Stimulated activated CD8-positive, alpha-beta memory T cell treated with anti-CD3 and anti-CD28 coated beads, Interleukin-4, amount 100 ng/mL, for 4 hours (primary cell): ENCODE measurements at places on chromosomes 6 and 20.

GRCh38 chr20:22904386-22904785 lies 130.7 kb upstream of the SSTR4 start:
- DNase-seq, result no peak

GRCh38 chr20:18901980-18902737 lies 88.6 kb downstream of the SCP2D1 start:
- no peak for DNase-seq

GRCh38 chr6:84052204-84052882 lies 18.8 kb downstream of the MRAP2 start:
- no peak for DNase-seq

DNA sequence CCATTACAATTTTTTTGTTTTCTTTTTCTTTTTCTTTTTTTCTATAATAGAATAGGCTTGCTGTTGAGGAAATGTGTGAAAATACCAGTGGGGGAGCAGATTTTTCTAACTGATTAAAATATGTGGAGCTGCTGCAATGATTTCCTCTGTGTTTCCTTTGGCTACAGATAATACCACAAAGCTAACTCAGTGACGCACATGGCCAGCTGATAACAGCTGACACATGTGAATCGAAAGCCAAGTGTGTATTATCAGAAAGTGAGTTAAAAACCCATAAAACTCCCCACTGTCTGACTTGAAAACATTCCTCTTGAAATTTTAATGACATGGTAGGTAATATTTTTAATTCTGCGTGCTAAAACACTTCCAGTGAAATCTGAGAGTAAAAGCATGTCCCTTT lies 70.8 kb upstream of the AHI1 start:
- peak; percentile 7 for DNase-seq

GRCh38 chr6:11575408-11576033 lies 38.0 kb downstream of the TMEM170B start:
- no peak for DNase-seq

GRCh38 chr6:55100686-55101085 lies 73.6 kb upstream of the HCRTR2 start:
- DNase-seq, result no peak

DNA sequence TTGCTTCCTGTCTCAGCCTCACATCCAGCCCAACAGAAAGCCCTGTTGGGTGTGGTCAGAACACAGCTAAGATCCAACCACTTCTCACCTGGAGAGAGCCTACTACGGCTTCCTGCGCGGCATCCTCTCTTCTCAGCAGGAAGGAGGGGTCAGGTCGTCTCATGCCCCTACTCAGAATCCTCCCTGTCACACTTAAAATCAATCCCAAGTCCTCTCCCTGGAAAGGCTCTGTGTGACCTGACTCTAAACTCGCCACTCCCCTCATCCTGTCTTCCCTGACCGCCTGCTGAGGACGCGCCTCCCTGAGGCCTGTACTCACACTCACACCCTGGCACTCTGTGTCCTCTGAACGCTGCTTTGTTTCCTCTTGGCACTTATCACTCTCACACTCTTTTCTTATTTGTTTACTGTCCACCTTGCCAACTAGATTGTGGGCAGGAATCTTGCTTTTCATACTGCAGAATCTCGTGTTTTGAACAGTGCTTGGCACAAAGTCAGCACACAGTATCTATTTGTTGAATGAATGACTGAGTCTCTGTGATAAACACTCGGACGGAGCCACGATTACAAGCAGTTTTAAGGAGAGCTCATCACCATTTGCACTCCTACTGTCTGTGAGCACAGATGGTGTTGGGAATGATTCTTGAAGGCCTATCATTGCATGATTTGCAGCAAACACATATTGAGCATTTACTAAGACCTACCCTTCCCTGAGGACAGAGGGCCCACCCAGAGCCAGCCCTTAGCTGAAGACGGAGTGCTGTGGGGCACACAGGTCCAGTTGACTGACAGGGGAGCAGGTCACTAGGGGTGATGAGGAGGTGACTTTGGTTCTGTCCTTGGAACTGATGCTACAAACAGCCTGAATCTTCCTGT lies 18.7 kb downstream of the RAB5IF start:
- DNase-seq, result no peak

- no peak for DNase-seq
Measured at GRCh38 chr6:11121851-11122250, 10.3 kb upstream of the ERVFRD-1 start.

DNA sequence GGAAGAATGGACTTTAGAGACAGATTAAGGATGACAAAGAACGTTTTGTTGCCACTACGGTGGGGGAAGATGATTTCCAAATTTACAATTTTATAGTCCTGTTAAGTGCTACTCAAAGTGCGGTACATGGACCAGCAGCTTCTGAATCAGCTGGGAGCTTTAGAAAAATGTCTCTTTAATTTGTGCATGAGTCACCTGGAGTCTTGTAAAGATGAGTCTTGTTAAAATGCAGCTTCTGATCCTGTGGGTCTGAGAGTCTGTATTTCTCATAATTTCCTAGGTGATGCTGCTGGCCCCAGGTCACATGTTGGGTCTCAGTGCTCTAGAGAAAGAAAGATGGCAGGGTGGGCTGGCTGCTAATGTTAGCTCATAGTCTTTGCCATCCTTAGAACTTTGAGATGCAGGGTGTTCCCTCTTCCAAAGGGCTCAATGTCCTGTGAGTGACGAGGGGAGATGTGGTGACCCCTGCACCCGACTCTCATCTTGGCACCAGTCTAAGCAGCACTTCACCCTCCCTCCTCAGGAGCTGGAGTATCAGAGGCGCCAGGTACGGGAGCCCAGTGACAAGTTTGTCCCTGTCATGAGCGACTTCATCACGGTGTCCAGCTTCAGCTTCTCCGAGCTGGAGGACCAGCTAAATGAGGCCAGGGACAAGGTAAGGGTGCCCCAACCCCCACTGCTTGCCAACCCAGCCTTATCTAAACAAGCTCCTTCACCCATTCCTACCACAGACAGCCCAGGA lies 34.5 kb downstream of the MOCS1 start:
- DNase-seq, result no peak

GRCh38 chr20:10669843-10670446 lies 3.9 kb downstream of the JAG1 start:
- DNase-seq, result no peak

DNA sequence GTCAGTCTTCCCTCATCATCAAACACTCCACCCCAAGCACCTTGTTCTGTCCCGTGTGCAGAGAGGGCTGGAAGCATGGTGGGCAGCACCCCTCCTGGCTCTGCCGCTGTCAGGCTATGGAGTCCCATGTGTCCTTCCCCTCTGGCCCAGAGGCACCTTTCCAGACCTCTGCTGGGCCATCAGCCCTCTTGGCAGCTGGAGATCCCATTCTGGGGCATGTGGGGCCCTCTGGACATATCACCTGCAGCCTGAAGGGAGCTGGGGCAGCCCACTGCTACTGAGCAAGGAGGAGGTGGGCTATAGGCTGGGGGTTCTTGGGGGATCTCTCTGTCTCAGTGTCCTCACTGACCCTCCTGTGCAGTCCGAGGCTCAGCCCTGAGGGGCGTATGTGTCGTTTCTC lies 42.2 kb downstream of the SUN5 start:
- no peak for DNase-seq

DNA sequence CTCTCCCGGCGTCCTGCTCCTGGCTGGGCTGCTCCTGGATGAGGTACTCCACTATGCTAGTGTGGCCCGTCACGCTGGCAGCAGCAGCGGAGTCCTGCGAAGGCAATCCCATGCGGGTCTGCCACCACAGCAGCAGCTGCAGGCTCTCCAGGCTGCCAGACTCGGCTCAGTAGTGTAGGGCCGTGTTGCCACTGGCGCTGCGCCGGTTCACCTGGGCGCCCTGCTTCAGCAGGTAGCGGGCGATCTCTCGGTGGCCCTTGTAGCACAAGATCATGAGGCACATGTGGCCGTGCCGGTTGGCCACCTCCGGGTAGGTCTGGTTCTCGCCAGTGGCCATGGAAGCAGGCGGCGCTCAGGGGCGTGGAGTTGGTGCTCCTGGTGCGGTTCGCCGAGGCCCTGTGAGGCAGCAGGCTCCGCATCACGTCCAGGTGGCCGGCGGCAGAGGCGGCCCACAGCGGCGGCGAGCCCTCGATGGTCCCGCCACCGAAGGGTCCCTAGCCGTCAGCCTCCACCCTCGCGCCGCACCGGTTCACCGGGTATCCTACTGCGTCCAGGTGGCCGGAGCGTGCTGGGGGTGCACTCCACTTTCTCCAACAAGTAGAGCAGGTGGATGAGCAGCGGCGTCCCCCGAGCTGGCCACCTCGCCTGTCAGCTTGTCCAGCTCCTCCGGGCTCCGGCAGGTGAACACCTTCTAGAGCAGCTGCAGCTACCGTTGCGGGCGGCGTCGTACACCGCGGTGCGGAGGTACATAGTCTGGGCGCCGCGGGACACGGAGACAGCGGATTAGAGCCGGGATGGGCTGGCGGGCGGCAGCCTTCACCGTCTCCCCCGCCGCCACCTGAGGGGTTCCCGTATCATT lies 19.8 kb downstream of the RFPL4B start:
- DNase-seq, result no peak

DNA sequence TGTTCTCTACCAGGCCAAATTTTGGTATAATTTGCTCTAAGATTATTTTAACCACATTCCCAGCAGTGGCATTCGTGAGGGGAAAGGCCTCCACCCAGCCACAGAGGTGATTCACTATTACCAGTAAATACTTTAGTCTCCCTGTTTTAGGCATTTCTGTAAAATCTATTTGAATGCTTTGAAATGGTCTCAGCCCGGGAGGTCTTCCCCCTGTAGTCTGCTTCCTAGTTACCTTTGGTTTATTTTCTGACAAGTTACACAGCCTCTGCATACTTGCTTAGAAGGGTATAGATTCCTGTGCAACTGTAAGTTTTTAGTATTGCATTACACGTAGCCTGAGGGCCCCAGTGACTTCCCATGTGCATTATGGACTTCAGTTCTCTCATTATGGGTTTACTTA lies 248.7 kb downstream of the C6orf118 start:
- DNase-seq, result no peak
